ENCODE measurements at places on chromosomes 2 and 18. TPM values are rescaled to one million over a fixed set of nuclear protein-coding genes. Genes with fewer than 3 reads are reported as not detected.

The TMEM237 gene
- 58.0 TPM for total RNA-seq

The IL1A gene
- total RNA-seq: 3.2 TPM

The SATB2 gene
- total RNA-seq: 2.2 TPM

The CPLX4 gene
- 0.12 TPM for total RNA-seq

The EVX2 gene
- not detected for total RNA-seq

The CLEC4F gene
- total RNA-seq: not detected

The TMEM178A gene
- 19.2 TPM for total RNA-seq

The ASIC4 gene
- 2.4 TPM for total RNA-seq

The SCTR gene
- not detected for total RNA-seq

The GRB14 gene
- total RNA-seq: 3.4 TPM

The REG3A gene
- not detected for total RNA-seq

The EGR4 gene
- not detected for total RNA-seq

The PROM2 gene
- 0.95 TPM for total RNA-seq

The CRACDL gene
- total RNA-seq: 0.07 TPM

The SLC39A10 gene
- total RNA-seq: 179 TPM

The NCKAP5 gene
- 0.43 TPM for total RNA-seq

The CTAGE1 gene
- not detected for total RNA-seq

The LIPG gene
- total RNA-seq: 13.2 TPM

The NYAP2 gene
- total RNA-seq: 0.07 TPM

The SLC4A3 gene
- 0.88 TPM for total RNA-seq

The CGREF1 gene
- 3.0 TPM for total RNA-seq

The IL36A gene
- total RNA-seq: not detected

The TMEM198 gene
- total RNA-seq: 0.79 TPM

The HOXD3 gene
- not detected for total RNA-seq

The OSBPL6 gene
- 14.8 TPM for total RNA-seq

The CNTNAP5 gene
- total RNA-seq: not detected

The SUCLG1 gene
- 40.2 TPM for total RNA-seq

The CROCC2 gene
- not detected for total RNA-seq

The SKA1 gene
- total RNA-seq: 57.2 TPM

The AKAIN1 gene
- total RNA-seq: not detected

The TMEM169 gene
- total RNA-seq: 17.9 TPM

The GMPPA gene
- total RNA-seq: 49.3 TPM

The SERPINB2 gene
- total RNA-seq: not detected

The CASP8 gene
- total RNA-seq: 3.1 TPM

The TUBA3E gene
- total RNA-seq: not detected

The PKDCC gene
- total RNA-seq: 133 TPM

The TFPI gene
- total RNA-seq: 12.9 TPM

The UGT1A10 gene
- total RNA-seq: not detected

The SP5 gene
- total RNA-seq: 8.5 TPM

The STARD6 gene
- not detected for total RNA-seq

The SGPP2 gene
- total RNA-seq: 0.34 TPM

The COL6A3 gene
- 0.41 TPM for total RNA-seq

The HOXD4 gene
- total RNA-seq: not detected

The MROH2A gene
- total RNA-seq: not detected

The GKN2 gene
- total RNA-seq: not detected

The ANKRD62 gene
- total RNA-seq: 0.15 TPM

The METTL21A gene
- 65.2 TPM for total RNA-seq

The IL1RL1 gene
- not detected for total RNA-seq

The ARHGAP15 gene
- total RNA-seq: 5.9 TPM

Data from neural progenitor cell (in vitro differentiated cells).